Stimulated activated CD4-positive, alpha-beta T cell treated with anti-CD3 and anti-CD28 coated beads, Interleukin-2, amount 100 ng/mL, for 4 hours (primary cell): ENCODE measurements at places on chromosomes 11 and 22.

- DNase-seq, result no peak
Measured at GRCh38 chr11:106238704-106239360, 161.4 kb downstream of the AASDHPPT start.

DNA sequence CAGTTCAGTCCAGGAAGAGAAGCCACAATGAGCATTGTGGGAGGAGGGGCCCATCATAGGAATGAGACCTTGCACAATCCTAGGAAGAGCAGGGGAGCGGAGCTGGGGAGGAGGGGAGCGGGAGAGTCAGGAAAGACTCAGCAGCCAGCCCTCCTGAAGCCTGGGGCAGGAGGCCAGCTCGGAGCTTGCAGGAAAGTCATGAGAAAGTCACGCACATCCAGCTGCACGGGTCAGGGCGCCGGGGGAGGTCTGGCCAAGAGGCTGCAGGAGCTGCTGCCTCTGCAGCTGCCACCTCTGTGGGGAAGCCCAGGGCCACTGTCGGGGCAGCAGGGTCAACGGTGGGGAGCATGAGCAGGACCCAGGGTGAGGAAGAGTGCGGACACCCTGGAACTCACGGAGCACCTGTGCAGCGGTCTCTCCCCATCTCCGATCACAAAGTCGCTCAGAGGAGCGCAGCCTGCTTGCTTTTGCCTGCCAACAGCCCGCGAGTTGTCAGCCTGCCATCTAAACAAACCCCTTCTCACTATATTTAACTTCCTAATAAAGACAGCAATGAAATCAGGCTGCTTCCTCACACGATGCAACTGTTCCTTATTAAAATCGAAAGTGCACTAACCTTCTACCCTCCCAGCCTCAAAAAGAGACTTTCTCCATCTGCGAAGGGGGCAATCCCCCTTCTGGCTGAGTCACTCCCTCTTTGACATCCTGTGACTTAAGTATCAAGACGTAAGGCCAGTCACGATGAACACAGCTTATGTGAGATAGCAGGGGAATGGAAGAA is 52.9 kb upstream of the RTL6 start:
- DNase-seq, result no peak

DNA sequence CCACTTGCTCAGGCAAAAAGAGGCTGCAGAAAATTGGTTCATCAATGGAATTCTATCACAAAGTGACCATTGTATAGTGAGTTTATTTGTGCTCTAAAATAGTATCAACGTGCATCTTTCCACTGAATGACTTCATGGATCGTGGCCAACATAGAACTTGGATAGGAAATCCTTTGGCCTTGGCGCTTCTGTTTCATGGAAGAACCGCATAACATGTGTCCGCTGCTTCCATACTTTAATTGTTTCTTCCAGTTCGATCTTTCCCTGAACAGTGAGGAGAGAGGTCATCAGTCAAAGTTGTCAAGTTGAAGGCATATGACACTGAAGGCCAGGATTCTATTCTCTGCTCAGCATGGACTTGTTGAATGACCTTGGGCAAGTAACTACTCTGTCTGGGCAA is 4.5 kb downstream of the NDUFA6 start:
- DNase-seq, result no peak

DNA sequence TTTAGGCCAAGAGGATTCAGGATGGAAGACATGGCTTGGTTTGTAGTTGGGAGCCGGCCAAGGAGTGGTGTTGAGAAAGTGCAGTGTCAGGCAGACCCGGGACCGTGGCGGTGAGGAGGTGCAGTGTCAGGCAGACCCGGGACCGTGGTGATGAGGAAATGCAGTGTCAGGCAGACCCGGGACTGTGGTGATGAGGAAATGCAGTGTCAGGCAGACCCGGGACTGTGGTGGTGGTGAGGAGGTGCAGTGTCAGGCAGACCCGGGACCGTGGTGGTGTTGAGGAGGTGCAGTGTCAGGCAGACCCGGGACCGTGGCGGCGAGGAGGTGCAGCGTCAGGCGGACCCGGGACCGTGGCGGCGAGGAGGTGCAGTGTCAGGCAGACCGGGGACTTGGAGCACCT is 59.7 kb downstream of the LRP5 start:
- DNase-seq, result no peak

DNA sequence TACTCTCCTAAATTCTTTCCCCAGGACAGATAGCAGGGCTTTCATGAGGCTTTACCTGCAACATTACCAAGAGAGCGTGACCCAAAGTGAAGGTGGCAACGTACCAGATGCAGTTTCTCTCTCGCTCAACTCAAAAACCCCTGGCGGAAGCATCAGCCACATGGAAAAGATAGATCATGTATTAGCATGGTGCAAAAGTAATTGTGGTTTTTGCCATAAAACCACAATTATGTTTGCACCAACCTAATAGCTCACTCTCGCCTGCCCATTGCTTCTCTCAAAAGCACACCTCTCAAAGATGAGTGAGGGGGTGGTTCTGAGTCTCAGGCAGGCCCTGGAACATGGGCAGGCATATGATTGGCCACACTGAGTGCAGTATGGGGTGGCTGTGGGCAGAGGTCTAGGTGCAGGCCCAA is 7.0 kb downstream of the MS4A6A start:
- no peak for DNase-seq

- DNase-seq, result no peak
Measured at GRCh38 chr11:128737704-128738103, 43.8 kb downstream of the FLI1 start.

- DNase-seq, result no peak
Measured at GRCh38 chr11:77106321-77106720, 3.7 kb downstream of the OMP start.

DNA sequence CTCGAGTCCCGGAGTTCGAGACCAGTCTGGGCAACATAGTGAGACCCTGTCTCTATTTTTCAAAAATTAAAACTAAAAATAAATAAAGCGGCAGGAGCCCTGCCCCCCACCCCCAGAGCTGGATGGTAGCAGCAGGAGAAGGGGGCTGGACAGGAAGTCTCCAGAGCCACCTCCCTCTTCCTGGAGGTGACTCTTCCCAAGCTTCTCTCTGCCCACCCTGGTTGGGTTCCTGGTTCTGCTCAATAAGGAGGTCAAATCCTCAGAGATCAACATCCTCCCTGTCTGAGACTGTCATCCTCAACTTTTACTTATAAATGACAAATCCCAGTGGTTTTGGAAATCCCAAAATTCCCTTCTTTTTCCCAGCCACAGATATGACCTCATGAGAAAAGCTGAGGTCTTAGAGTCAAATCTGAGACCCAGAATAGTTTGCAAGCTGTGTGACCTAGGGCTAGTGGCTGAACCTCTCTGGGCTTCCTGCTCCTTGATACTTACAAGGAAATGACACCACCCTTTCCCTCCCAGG is 987 bp downstream of the C1QTNF6 start:
- DNase-seq, result no peak

DNA sequence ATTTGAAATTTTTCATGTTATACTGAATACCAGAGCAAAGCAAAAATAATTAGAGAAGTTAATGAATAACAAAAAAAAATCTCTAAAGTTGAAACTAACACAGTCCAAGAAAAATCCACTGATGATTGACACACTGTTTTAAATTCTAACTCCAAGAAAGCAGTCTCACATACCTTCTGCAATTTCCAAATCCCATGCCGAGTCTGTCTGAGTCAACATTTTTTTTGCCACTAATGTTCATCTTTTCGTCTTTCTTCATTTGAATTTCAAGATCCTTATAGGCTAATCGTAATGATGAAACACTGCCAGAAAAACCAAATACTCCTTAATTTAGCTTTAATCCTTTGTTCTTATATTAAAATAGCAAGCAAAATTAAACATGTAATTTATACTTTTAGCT is 39.5 kb downstream of the ARFGAP3 start:
- no peak for DNase-seq

DNA sequence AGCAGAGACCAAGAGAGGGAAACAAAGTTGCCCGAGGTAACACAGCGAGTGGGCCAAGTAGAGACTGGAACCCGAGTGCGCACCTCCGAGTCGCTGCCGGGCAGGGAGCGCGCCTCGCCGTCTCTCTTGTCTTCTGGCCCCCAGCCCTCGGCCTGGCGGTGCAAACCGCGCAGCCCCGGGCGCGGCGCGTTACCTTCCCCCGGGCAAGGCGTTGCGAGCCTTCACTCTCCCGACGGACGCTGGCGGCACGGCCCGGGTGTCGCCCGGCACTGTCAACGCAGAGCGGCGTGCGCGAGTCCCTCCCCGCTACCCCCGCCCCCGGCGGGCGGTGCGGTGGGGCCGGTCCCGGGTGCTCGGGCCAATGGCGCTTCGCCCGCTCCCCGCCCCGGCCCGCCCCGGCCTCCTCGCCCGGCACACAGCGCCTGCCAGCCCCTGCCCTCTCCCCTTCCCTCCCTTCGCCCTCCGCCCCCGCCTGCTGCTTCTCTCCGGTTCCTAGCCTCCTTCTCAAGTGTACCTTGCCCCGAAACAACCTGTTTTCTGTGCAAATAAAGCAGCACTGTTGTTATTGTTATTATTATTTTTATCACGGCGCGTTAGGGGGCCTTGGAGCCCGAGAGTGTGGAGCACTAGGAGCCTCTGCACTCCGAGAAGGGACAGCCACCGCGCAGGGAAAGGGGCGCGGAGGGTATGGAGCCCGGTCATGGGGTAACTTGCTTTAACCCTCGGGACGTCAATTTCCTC is at the start of gene SYTL2:
TSS of gene SYTL2 (minus strand) at position 271 of the 741 bp plus-strand sequence. CDS start 53,416 bp downstream, outside the sequence.
- DNase-seq, result peak; percentile 63

- no peak for DNase-seq
Measured at GRCh38 chr22:46587492-46588278, 32.5 kb upstream of the GRAMD4 start.

DNA sequence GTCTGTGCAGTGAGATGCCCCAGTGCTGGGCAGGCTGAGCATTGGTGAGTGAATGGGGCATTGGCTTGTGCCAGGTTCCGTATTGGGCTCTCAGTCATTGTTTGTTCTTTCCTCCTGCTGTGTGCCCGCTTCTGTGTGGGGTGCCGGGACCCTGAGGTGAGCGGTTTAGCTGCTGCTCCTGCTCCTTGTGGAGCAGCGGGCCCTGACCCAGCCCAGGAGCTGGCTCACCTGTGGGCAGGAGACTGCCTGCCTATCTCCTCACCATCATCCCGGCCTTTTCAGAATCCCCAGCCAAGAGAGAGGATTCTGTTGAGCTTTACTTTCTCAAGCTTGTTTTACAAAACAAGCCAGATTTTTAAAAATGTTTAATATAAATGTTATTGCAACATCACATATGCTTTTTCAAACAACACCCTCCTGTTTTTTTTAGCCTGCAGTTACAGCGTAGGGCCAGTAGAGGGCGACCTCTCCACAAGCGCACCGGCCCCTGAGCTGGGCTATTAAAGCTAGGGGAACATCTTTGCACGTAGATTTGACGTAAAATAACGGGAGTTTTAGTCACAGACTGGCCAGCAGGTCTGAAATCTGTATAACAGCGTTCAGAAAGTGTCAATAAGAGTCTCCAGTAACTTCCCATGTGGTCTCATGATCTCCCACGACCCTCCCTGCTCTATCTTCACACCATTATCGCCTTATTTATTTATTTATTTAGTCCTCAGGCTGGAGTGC is 25.1 kb upstream of the RELT start:
- peak; percentile 36 for DNase-seq

GRCh38 chr11:33044285-33044756 is 4.9 kb downstream of the TCP11L1 start:
- no peak for DNase-seq

- DNase-seq, result no peak
Measured at GRCh38 chr11:30853439-30853838, 267.3 kb upstream of the MPPED2 start.

DNA sequence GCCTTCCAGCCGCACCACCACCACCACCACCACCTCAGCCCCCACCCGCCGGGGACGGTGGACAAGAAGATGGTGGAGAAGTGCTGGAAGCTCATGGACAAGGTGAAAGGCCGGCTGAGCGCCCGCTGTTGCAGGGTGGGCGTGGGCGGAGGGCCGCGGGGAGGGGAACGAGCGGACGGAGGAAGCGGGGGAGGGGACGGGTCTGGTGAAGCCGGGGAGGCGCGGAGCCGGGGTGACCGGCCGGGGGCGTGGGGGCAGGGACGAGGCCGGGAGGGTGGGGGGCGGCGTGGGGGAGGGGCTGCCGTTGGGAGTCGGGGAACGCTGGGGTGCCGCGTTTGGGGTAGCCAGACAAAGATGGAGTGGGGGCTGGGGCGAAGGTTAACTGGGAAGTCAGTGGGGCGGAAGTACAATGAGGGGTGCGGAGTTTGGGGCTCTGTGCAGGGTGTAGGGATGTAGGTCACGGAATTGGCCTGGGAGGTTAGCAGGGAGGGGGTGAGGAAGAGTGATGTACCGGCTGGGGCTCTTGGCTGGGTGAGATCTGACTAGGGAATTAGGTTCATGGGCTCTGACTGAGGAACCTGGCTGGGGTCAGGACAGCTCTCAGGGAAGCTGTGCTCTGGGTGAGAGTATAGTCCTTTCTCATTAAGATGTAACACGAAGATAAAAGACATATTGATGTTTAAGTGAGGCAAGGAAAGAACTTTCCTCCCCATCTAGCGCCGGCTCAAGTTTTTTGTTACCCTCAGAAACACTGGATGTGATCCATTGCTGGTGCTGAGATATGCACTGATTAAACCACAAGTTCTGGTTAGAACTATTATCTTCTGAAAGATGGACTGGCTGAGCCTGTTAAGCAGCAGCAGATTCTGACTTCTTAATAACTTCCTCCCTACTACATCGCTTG is 624 bp downstream of the CBL start:
- peak; percentile 23 for DNase-seq

DNA sequence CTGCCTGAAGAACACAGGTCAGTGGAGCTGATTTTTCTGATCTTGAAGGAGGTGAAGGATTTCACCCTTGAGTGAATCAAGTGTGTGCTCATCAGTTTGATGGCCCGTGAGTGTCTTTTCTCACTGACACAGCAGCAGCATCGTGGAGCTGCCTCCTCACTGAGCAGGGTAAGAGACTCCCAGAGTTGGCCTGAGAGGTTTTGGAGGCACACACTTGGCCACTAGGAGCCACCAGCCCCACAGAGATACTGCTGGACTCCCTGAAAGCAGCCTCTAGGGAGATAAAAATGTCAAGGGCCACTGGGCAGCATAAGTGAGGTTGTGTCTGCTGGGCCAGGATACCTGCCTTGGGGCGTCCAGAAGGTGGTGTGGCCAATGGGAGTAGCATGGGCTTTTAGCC is 245.4 kb downstream of the GRIK4 start:
- no peak for DNase-seq

DNA sequence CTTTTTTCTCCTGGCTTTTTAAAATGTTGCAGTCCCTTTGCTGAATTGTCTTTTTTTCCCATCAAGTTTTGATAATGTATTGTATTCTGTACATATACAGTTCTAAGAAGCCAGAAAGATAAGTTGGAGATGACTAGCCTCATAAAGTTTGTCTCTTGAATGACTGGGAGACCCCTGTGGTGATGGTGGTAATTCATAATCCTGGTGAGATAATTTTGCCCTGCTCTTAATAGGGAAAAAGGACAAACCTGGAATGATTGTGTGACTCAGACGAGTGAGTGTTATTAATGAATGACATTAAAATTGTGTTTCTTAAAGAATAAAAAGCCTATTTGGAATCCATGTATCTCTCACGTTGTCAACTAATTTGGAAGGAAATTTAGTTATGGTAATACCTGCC is 1.2 kb downstream of the HIKESHI start:
- DNase-seq, result no peak

DNA sequence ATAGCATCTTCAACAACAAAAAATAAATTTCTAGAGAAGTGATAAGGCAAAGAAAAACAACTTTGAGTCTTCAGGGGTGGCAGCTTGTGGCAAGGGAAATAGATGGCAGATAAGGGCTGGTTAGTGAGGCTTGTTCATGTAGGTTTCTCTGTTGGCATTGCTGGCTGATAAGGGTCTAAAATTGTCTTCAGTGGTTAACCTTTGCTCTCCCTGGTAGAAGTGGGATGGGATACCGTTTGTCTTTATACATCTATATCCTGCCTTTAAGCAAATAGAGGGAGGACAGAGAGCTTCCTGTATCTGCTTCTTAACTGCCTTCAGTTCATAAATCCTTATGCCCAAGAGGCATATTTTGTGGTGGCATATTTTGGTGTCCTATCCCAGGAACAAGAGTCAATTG is 57.1 kb downstream of the TRAF6 start:
- DNase-seq, result no peak
